NCI-H2029 (cell line): ENCODE measurements at places on chromosomes 11 and 22.

DNA sequence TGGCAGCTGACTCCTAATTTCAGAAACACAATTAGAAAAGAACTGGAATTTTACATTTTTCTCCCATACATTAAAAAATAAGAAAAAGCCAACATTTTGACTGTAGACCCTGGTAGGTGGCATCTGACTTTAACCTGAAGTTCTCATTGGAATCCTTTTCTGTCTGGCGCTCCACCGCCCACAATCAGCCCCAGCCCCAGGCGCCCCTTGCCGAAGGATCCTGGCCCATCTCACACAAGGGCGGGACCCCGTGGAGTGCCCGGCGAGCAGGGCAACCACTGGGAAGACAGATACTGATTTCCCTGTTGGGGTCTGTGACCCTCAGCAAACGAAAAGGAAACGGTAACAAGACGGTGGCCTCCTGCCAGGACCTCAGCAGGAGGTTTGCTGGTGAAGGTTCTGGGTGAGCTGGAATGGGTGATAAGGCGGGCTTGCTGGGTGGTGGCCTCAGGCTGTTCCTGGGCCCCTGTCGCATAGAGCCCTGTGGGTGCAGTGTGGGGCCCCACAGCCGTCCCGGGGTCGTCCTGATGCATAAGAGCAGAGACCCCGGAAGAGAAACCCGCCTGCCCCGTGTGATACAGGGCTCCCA lies 15.7 kb downstream of the TSPO start:
- DNase-seq, result no peak

DNA sequence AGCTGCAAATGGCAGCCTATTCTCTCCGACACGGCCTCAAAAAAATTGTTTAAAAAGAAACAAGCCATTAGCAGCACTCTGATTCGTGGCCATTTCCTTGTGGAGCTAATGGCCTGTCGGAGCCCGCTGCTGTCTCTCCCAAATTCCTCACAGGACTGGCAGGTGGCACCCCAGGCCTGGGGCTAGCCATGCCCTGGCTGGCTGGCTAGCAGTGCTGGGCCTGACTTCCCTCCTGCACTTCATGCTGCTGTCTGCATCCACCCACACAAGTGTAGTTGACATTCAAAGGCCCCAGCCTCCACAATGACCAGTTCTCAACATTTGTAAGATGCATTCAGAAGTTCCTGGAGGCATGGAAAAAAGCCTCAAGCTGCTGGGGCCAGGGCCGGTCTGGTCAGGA lies 61.5 kb downstream of the SMCO4 start:
- no peak for DNase-seq

GRCh38 chr22:40463017-40463631 lies 92.7 kb downstream of the SGSM3 start:
- no peak for DNase-seq

GRCh38 chr11:8354622-8355415 lies 91.1 kb upstream of the LMO1 start:
- no peak for DNase-seq

GRCh38 chr11:112789481-112789880 lies 171.7 kb upstream of the NCAM1 start:
- no peak for DNase-seq

DNA sequence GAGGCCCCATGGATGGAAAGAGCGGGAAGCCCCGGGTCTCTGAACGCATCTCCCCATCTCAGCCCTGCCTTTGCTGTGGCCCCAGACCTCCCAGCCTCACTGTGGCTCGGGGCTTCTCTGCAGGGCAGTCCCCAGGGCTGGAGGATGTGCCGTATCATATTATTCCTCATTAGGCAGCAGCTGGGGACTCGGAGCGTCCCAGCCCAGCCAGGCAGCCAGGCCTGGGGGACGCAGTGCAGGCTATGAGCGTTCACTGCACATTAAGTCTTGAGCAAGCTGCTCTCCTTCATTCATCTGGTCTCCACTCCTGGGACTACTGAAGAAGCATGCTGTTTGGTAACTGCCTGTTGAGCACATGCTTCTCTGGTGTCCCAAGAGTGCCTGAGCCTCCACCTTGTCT lies 226.8 kb upstream of the TBCEL start:
- DNase-seq, result no peak

GRCh38 chr11:102610200-102610599 lies 14.9 kb downstream of the MMP20 start:
- no peak for DNase-seq

DNA sequence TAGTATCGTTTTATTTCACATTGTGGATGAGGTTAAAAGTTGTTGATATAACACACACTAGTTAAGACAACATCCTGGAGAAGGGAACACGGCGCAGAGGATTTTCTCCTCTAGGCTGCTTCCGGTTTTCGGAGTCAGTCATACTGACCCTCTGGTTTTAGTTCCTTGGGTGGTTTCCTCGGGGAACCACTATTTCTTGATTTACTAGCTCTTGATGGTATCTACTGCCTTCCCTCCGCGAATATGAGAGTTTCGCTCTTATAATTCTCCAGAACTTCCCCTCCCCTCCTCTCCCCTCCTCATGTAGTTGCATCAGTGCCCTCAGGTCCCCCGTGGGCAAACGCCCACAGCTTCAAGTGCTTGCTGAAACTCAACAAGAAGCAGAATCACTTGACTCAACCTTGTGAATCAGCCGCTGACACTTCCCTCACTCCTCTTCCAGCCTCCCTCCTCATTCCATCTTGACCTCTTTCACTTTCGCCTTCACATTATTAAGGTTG lies 15.9 kb upstream of the APOBEC3A start:
- no peak for DNase-seq

- peak; percentile 94 for DNase-seq
These were observed 24.9 kb upstream of the CHKA start for GRCh38 chr11:68146010-68146540.

DNA sequence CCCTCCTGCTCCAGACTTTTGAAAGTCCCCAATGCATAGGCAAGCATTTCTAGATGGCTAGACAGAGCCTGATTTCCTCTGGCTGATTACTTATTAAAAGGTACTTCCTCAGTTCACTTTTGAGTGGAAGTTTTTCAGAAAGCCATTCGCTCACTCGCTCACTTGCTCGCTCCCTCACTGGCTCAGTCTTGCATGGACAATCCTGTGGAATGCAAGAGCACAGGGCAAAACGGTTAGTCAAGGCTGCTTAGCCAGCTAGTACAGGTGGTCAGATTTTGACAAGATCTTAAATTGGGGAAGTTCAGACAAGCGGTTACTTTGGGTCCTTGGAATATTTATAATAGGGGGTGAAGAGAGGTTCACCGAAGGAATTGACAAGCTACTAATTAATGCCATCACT lies 101.0 kb downstream of the ARL14EP start:
- no peak for DNase-seq

DNA sequence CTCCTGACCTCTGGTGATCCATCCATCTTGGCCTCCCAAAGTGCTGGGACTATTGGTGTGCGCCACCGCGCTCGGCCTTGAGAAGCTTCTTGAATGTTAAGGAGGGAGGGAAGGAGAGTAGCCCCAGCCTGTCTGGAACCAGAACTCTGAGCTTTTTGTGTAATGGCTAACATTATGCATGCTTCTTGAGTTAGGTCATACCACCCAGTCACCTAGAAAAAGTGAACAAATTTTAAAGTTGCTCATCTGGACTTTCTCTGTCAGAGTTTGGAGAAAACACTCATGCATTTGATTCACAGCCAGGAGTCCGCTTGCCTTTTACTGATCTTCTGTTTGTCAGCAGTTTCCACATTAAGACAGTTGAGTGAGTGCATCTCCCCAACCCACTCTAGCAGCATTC lies 82.1 kb downstream of the PPP6R3 start:
- DNase-seq, result no peak

GRCh38 chr11:80109031-80109430 lies 668.2 kb upstream of the TENM4 start:
- no peak for DNase-seq

GRCh38 chr11:1086171-1087102 lies 11.8 kb downstream of the MUC2 start:
- no peak for DNase-seq

GRCh38 chr11:12411806-12412727 lies 34.7 kb downstream of the PARVA start:
- DNase-seq, result peak; percentile 31

DNA sequence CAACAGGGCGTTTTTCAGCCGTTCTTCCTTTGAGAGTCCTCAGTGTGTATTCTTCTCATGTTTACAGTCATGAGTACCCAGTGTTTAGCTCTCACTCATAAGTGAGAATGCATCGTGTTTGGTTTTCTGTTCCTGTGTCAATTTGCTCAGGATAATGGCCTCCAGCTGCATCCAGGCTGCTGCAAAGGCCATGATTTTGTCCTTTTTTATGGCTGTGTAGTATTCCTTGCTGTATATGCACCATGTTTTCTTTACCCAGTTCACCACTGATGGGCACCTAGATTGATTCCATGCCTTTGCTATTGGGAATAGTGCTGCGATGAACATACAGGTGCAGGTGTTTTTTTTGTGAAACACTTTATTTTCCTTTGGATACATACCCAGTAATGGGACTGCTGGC lies 23.5 kb downstream of the B3GAT1 start:
- peak; percentile 70 for DNase-seq

- DNase-seq, result no peak
These were observed 196.5 kb downstream of the TENM4 start for GRCh38 chr11:79244241-79244772.

GRCh38 chr22:20420157-20420842 lies 17.3 kb downstream of the SCARF2 start:
- no peak for DNase-seq
